ENCODE measurements at places on chromosomes 3 and 15.

DNA sequence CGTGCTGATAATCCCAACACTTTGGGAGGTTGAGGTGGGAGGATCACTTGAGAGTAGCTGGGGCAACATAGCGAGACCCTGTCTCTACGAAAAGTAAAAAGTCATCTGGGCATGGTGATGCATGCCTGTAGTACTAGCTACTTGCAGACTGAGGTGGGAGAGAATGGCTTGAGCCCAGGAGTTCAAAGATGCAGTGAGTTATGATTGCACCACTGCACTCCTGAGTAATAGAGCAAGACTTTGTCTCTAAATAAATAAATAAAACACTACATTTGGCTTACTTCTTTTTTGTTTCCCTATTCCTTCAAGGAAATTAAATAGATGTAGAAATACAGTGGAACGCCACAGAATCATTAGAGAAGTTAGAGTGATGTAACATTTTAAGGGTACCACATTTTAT is 20.1 kb upstream of the LDHAL6B start:
- no peak for DNase-seq

DNA sequence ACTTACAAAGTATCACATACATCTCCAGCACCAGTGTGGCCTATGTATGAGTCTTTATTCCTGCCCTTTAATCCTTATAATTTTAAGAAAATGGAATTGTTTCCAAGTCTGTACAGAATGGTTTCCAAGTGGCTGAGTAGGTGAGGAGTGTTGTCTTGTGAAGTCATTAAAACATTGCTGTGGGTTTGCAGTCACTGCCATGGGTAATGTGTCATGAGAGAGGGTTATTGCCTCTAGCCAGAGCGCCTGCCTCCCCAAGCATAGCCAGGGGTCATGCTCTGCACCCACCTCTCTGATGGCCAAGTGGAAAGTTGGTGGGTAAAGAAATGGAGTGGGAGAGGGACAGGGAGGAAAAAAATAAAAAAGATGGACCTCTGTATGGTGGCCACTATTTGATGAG is 25.3 kb downstream of the TRAK1 start:
- no peak for DNase-seq

DNA sequence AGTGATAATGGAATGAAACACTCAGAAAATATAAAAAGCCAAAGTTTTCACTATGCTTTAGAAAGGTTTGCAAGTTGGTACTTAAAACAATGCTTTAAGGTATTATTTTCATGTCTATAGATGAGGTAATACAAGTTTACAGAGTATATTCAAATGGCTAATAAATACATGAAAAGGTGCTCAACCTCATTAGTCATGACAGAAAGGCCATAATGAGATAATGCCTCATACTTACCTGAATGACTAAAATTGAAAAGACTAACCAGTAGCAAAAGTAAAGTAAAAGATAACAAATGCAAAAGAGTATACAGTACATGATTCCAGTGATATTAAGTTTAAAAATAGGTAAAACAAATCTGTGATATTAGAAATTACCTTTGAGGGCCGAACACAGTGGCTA is 163.8 kb downstream of the SUCLG2 start:
- no peak for DNase-seq

- no peak for DNase-seq
Measured at GRCh38 chr3:14826069-14826468, 7.3 kb downstream of the FGD5 start.

GRCh38 chr15:62848632-62849050 is 193.9 kb upstream of the TPM1 start:
- DNase-seq = no peak

DNA sequence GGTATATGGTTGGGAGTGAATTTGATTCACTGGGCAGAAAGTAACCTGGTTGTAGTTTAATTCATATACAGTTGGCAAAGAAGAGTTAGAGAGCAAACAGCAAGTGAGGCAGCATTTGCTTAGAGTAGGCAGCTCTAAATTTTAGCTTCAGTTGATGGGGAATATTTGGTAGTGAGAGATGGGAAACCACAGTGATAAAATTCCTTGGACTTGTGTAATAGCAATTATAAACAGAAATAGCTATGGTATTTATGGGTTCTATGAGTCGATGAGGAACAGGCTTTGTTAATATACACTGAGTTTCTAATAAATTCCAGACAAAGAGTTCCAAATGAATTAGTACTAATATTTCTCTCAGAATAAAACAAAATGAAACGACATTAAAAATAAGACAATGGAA is 894.0 kb downstream of the ROBO2 start:
- DNase-seq = no peak

DNA sequence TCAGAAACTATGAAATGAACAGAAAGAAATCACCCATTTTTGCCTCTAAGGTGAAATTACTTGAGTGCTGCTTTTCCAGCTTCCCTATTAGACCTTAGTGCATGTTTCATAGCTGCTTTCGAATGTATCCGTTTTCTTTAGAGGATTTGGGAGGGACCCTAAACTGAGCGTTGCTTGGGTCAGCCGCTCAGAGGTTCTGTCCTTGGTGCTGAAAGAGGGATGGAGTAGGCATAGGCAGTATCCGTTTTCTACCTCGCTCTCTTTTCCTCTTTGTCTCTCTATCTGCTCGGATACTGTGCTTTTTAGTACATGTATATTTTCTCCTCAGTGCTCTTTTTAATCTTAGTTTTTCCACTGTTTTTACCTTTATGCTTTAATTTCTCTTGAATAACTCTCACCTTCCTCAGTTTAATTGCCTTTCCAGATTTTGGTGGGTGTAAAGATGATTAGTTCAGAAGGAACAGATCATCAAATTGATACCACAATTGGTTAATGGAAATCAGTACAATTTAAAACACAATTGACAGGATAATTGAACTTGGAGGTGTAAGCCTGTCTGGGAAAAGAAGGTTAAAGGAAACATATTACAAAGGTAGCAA is at the start of gene DRD3:
Gene DRD3, minus strand, starts transcription at position 283 of the 599 bp plus-strand sequence. CDS start 7,060 bp downstream, outside the sequence.
- no peak for DNase-seq

- DNase-seq = no peak
Measured at GRCh38 chr3:157914882-157915281, 191.3 kb downstream of the SHOX2 start.

GRCh38 chr3:193546129-193546528 is 8.6 kb downstream of the ATP13A4 start:
- no peak for DNase-seq

DNA sequence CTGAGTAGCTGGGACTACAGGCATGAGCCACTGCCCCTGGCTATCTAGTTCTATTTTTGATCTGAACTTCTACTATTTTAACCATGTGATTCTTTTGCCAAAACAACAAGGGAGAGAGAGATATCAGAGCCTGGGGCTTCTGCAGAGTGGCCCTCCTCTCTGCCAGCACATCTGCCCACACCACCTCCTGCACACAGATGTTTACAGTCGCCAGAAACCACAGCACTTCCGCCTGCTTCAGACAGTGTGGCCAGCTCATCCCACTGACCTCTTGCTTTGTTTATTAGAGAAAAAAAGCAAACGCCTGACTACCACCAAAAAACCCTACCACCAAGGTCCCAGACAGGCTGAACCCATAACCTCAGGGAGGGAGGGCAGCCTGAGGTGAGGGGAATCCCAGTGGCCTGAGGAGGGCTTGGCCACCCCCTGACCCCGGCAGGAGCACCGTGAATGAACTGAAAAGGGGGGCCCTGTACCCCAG is 85.9 kb upstream of the ABHD2 start:
- no peak for DNase-seq

DNA sequence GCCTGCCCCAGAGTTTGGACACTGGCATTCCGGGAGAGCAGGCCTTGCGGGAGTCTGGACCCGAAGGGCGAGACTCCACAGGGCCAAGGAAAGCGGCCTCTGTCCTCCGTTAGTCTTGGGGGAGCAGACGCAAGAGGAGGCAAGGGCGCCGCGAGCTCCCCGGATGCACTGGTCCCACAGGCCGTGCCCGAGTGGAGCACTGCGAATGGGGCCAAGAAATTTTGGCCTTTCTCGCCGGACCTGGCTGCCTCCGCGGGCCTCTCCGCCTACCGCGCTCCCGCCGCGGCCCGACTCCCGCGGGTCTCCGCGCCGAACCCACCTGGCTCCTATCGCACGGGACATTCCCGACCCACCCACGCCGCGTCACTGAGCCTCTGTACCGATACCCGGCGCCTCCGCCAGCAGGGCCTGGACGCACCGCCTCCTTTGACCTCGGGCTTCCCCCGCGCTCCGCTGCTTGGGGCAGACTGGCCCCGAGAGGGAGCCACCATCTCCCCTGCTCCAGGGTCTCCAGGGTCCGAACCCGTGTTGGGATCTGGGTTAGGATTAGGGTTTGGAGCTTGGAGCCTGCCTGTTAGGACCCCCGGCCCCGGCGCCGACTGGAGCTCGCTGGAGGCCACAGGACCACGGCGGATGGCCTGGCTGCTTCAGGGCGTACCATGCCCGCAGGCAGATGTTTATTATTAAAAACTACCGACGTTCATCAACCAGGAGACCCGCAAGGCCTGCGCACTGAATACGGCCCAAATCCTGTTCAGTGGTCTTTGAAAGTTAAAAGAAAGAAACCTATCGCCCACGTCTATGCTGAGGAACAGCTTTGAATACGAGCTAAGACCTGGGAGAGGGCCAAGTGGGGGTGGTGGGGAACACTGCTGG is 11.7 kb downstream of the SHOX2 start:
- no peak for DNase-seq

GRCh38 chr15:45637552-45638033 is 2.8 kb downstream of the SQOR start:
- no peak for DNase-seq

DNA sequence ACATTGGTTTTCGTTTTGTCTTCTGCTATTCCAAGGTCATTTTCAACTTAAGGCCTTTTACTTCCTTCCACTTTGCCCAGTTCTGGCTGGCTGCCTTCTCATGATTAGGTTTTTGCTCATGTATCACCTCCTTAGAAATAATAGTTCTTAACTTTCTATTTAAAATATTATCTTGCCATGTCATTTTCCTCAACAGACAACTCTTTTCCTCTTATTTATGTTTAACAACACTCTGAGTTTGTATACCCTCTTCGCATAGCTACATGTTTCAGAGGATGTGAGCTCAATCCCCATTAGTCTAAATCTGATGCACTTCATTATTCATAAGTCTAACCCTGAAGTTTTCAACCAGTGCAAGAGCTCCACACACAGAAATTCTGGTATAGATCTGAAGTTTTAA is 299.1 kb downstream of the BCHE start:
- no peak for DNase-seq

DNA sequence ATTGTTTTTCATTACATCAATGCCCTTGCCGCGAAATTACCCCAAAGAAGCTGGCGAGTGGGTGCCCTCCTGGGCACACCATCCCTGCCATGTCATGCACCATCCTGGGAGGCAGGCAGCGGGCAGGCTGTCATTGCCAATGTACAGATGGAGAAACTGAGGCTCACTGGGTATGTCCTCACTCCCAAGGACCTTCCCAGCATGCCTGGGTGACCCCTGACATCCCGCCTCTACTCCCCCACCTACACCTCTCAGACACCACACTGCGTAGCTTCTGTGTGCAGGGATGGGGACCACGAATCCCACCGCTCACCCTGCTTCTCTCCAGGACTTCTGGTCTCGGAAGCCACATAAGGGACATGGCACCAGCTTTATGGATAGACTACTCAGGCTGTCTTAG is 41.0 kb upstream of the SLC41A3 start:
- no peak for DNase-seq

DNA sequence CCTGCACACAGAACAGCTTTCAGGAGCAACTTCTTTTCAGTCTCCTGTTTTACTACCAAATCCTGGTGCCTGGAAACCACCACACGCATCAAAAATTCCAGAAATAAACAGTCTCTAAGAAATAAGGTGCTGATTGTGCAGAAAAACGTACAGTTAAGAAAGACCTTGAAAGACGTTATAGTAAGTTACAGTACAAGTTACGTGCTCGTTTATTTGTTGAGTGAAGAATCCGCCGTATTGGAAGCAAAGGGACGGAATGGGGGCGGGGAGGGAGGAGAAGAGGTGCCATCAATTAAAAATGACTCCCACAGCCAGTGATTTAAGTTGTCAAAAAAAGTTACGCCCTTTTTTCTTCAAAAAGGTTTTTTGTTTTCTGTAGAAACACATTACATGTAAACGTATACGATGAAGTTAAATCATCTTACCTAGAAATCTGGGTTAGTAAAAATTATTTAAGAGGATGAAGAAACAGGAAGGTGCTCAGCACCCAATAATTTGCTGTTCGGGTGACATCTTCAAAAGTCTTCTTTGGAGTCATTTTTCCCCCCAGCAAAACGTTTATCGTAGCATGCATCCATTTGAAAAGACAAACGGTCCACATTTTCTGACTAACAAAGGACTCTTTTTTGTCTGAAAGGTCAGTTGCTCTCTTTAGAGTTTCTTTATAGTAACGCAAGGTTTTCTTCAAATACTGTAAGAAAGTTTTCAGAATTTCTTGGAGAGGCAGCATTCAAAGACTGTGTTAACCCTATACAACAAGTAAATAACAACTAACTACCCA is 782 bp upstream of the UACA start:
- no peak for DNase-seq

All from DMS79 (cell line).